ENCODE measurements at places on chromosomes 2 and 18.

DNA sequence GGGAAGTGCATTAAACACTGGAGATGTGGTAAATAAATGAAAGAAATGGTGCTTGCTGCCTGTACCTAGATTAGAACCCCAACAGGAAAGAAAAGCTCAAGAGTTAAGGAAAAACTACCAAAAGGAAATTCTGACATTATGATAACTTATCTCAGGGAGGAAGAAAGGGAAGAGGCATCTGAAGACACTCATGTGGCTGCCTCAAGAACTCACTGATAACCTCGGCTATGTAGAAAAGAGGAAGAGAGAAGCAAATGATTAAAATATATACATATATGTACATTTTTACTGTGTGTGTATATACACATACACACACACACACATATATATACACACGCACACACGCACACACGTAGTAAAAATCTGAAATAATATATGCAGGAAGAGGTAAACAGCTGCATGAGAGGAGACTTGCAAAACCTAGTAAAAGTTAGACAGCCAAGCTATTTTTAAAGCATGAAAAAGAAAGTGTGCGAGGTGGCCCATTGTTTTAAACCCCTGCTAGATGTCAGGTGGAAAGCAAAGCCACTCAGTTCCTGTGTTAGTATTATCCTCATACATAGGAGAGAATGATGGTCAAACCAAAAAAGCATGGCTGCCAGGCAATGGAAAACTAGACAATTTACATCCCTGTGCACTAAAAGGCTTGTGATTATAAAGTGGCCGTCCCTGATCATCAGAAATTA lies 483.0 kb upstream of the NRP2 start:
- DNase-seq = no peak

DNA sequence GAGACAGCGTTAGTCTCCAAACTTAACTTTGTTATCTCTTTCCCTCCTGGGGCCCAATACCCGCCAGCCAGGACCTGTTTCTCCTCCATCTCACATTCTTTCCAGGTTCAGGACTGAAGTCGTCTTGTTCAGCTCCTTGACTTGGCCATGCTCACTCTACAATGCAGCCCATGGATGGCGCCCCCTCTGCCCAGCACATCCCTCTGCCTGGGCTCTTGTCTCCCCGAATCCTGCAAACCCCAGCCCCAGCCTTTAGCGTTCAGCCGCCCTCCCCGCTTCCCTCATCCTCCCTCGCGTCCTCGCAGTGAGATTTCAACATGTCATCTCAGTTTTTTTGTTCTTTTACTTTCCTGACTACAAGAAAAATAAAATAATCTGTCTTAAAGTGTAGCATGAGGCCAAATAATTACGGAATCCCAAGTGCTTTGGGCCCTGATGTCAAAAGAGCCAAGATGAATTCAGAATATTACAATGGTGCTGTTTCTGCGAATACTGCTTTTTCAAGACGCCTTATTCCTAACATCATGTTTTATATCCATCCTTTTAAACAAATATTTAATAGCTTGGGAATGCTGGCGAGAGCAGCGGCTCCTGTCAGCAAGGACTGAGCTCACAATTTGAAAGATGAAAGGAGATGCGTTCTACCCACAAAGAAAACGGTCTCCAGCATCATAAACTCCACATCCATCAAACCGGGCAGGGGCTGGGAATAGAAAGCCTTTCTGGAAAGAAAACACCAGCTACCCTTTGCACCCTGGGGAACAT lies 1.0 kb downstream of the FAM178B start:
- no peak for DNase-seq

DNA sequence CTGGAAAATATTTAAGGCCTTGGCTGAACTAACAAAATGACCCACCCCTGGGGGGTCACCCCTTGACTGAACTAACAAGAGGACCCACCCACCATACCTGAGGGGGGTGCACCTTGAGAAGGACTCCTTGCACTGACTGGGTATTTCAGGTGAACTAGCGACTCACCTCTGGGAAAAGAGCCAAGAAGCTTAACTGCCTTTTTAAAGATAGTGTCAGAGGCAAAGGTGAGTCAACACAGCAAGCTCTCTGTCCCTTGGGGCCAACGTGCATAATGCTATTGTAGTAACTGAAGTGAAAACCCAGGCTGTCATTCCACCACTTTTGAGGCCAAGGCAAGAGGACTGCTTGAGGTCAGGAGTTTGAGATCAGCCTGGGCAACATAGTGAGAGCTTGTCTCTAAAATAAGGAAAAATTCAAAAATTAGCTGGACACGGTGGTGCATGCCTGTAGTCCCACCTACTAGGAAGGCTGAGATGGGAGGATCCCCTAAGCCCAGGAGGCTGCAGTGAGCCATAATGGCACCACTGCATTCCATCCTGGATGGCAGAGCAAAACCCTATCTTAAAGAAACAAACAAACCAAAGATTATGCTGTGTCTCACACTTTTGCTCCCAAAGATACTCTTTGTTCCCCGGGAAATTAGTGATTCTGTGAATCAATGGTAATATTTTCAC lies 36.4 kb upstream of the ZCCHC2 start:
- no peak for DNase-seq

DNA sequence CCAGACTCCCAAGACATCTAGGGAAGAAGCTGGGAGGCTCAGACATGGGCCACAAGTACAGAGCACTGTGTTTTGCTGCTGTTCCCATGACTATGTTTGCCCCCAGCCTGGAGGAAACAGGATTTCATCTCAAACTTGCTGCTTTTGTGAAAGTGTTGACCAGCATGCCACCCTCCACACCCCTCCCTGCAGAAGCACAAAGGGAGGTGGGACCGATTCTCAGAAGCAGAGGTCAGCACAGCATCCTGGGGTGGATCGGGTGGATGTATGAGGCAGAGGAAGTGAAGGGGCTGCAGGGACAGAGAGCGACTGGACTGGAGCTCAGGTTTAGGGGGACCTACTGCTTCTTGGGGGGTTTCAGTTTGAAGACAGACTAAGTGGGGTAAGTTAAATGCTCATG lies 209.2 kb downstream of the ZNF516 start:
- DNase-seq = no peak
